Renal cortical epithelial cell (primary cell): ENCODE measurements at places on chromosomes 1 and 21. TPM values are rescaled to one million over a fixed set of nuclear protein-coding genes. Genes with fewer than 3 reads are reported as not detected.

- no peak for DNase-seq
Observed at GRCh38 chr1:24929398-24930259, 447 bp downstream of the RUNX3 start.

- no peak for DNase-seq
Observed at GRCh38 chr1:14873677-14874076, 275.2 kb downstream of the KAZN start.

GRCh38 chr1:7942214-7942921 is 1.7 kb upstream of the TNFRSF9 start:
- no peak for DNase-seq

- DNase-seq: no peak
Observed at GRCh38 chr1:155383406-155383805, 62.7 kb downstream of the RUSC1 start.

DNA sequence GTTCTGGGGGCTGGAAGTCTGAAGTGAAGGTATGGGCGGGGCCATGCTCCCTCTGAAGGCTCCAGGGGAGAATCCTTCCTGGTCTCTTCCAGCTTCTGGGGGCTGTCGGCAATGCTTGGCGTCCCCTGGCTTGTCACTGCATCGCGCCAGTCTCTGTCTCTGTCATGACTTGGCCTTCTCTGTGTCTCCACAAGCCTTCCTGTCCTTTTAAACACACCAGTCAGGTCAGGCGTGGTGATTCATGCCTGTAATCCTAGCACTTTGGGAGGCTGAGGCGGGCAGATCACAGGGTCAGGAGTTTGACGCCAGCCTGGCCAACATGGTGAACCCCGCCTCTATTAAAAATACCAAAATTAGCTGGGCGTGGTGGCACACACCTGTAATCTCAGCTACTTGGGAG is 125.3 kb downstream of the ACTL8 start:
- no peak for DNase-seq

DNA sequence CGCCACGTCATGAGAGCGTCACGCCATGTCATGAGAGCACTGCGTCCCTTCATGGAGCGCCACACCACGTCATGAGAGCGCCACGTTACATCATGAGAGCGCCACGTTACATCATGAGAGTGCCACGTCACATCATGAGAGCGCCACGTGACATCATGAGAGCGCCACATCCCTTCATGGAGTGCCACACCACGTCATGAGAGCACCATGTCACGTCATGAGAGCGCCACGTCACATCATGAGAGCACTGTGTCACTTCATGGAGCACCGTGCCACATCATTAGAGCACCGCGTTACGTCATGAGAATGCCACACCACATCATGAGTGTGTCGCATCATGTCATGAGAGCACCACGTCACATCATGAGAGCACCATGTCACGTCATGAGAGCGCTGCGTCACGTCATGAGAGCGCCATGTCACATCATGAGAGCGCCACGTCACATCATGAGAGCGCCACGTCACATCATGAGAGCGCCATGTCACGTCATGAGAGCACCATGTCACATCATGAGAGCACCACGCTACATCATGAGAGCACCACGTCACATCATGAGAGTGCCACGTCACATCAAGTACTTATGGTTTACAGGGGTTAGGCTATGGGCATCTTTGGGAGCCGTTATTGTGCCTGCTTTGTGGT is 9.8 kb upstream of the NLRP3 start:
- no peak for DNase-seq

GRCh38 chr1:217048104-217048707 is 325.0 kb upstream of the ESRRG start:
- DNase-seq: no peak

DNA sequence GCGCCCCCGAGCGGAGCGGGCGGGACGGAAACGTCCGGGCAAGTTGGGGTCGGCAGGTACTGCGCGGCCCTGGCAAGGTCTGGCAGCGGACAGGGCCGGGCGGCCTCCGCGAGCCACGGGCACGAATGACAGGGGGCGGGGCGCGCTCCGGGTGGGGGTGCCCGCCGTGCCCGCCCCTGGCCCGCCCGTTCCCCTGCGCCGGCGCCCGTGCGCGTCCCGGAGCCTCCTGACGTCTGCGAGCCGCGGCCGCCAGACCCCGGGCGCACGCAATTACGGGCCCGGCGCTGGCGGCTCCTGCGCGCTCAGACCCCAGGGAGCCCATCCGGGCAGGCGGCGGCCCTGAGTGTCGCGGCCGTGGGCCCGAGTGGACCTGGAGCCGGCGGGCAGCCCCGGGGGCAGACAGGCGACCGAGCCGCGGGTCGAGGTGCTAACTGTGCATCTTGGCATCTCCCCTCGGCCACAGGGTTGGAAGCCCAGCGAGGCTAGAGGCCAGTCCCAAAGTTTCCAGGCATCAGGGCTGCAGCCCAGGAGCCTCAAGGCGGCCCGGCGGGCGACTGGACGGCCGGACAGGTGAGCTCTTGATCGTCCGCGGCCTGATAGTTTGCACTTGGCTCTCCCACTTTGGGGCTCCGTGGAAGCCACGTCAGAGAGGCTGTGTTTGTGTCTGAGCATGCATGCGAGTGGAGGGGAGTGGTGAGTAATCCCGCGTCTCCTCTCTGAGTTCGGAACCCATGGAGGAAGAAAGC is 918 bp downstream of the MIB2 start:
- no peak for DNase-seq

- peak; percentile 49 for DNase-seq
Observed at GRCh38 chr1:7218210-7218832, 433.1 kb downstream of the CAMTA1 start.

DNA sequence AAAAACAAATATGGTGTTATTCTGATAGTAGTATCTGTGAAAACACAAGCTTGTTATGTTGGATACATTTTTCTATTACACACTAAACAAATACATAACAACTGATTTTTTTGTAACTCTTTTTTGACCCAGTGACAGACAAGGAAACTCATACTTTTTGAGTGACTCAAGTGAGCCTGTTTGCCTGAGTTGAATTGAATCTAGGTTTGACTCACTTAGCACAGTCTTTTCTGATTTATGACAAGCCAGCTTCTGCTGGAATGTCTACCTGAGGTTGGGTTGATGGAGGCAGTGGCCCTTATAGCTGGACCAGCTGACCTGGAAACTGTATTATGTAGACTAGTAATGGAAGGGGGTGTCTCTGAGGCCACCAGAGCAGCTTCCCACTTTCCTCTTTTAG is 4.2 kb upstream of the CLCA4 start:
- DNase-seq: peak; percentile 81

- DNase-seq: no peak
Observed at GRCh38 chr1:89896105-89896942, 75.5 kb downstream of the LRRC8D start.

DNA sequence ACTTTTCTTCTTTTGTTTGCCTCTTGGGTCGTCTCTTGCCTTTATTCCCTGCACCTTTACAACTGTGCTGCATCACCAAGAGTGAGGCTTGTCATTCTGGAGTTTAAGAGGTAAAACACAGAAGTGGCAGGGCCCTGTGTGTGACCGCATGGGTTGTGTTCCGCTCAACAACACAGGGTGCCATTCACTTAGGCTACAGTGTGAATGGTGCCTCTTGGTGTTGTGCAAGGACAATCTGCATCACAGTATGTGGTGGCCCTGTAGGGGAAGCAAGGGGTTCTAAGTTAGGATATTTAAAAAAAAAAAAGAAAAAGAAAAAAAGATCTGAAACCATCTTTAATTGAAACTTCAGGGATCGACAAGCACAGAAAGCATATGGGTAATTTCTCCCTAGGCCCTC is 38.2 kb downstream of the BRINP2 start:
- DNase-seq: no peak

GRCh38 chr1:182330303-182330702 is 61.3 kb downstream of the GLUL start:
- DNase-seq: peak; percentile 28

DNA sequence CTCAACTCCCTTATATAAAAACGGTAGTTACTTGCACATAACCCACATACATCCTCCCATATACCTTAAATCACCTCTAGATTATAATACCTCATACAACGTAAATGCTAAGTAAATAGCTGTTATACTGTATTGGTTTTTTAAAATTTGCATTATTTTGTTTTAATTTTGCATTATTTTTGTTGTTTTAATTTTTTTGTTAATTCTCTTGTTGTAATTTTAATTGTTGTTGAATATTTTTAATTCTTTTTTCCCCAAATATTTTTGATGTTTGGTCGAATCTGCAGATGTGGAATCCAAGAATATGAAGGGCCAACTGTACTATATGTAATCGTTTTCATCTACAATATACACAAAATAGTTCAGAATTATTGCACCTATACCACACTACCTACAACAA is 23.5 kb upstream of the ACTA1 start:
- no peak for DNase-seq

DNA sequence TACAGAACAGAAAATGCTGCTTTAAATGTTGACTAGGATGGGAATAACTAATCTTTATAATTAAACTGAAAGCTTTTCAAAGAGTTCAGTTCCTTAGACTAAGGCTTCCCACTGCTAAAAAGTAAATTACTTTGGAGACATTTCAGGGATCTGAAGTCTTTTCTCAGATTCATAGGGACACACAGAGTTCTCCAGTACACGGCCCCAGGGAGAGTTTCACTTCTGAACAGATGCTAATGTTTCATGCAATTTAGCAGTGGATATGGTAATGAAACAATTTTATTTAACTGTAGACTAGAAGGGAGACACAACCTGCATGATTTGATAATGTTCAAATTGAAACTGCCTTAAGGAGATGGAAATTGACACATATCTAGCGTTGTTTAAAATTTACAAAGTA is 1282.6 kb downstream of the NCAM2 start:
- no peak for DNase-seq

GRCh38 chr1:30522031-30523004 is 201.1 kb downstream of the MATN1 start:
- DNase-seq: peak; percentile 60

DNA sequence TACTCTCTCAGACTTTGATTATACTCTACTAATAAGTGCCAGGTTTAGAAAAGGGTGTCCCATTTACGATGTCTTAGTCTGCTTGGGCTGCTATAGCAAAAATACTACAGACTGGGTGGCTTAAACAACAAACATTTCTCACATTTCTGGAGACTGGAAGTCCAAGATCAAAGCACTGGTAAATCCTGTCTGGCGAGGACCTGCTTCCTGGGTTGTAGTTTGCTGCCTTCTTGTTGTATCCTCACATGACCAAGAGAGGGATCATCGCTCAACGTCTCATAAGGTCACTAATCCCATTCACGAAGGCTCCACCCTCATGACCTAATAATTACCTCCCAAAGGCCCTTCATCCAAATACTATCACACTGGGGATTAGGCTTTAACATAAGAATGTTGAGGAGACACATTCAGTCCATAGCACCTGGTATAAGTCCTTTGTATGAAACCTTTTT is 12.0 kb downstream of the PRDX6 start:
- DNase-seq: no peak

DNA sequence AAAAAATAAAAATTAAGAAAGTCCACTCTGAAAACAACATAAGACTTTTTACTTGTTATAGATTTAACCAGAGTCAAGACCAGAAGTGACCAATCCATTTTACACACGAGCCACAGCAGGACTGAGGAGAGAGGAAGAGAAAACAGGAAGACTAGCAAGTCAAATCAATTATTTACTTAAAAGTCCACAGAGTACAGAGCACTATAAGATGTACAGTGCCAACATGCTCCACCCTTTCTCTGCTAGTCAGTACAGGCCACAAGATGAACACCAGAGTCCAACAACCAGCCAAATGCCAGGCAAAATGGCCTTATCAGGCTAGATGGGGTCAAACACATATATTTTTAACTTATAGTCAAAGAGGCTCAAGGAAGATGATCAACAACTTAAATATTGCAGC is 19.5 kb downstream of the LUZP1 start:
- peak; percentile 78 for DNase-seq

DNA sequence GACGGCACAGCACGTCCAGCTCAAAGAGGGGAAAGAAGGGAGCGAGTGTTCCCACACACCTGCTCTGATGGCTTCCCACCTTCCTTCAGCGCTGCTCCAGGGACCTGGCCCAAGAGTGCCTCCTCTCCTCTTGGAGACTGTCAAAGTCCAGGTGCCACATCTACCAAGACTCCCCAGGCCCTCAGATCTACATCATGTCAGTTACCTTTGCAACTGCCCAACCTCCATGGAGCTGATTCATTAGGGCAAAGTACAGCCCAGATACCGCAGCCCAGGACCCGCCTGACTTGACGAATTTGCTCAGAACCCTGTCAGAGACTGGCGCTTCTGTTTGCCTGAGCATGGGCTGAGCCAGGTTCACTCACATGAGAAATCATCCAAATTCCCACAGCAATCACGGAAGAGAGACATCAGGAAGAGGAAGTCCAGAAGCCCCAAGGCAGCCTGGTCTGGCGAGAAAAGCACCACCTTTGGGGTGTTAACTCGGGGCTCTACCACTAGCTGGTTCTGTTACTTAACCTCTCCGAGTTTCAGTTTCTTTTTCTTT is at the start of gene SEC16B:
Gene SEC16B (minus strand): TSS at position 234 of the 547 bp plus-strand sequence. CDS start 2,077 bp downstream, outside the sequence.
- DNase-seq: peak; percentile 83

DNA sequence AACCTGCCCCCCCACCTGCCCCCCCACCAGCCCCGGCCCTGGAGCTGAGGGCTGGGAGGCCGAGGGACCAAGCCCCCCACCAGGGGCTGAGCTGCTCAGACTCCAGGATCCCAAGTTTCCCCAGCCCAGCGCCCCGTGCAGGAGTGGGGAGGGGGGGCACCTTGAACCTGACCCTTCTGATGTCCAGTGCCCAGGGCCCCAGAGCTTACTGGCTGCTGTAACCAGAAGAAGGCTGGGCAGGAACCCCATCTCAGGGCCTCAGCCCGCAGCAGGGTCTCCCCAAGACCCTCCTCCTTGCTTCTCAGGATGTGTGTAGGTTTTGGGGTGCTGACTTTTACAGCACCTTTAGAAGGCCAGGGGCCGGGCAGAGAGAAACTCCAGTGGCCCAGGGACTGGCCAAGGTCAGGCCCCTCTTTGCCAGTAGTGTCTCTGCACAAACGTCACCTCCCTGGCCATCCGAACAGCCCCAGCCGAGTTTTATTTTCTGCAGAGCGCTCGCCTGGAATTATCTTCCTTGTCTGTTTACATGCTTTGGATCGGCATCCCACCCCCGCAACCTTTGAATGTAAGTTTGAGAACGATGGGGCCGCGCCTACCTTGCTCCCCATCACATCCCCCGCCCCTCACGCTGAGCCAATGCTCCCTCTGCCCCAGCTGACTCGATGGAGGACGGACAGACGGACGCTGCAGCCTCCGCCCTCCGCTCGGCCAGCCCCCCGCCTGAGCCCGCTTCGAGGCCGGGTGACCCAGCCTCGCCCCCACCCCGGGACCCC is 70.1 kb upstream of the CASZ1 start:
- DNase-seq: no peak

Gene IFNLR1
- 4.0 and 6.1 TPM in 2 replicates for total RNA-seq

Gene RHCE
- 0.15 and 1.2 TPM in 2 replicates for total RNA-seq

Gene HSD3B2
- not detected in 2 replicates for total RNA-seq

Gene CELA3A
- not detected in 2 replicates for total RNA-seq

Gene CLIC6
- total RNA-seq: 0.50 and 2.3 TPM in 2 replicates

Gene RRP15
- 5.4 and 10.3 TPM in 2 replicates for total RNA-seq

Gene SPAG17
- total RNA-seq: 1.4 and 14.6 TPM in 2 replicates

Gene KRTAP7-1
- not detected in 2 replicates for total RNA-seq

Gene ENAH
- total RNA-seq: 85.8 and 205 TPM in 2 replicates

Gene MAP10
- 2.4 and 4.7 TPM in 2 replicates for total RNA-seq

Gene LRRC39
- 0.20 TPM in 1 of 2 replicates, not detected in the other for total RNA-seq

Gene VCAM1
- 57.8 and 242 TPM in 2 replicates for total RNA-seq
